ENCODE measurements at places on chromosomes 5 and 9.

DNA sequence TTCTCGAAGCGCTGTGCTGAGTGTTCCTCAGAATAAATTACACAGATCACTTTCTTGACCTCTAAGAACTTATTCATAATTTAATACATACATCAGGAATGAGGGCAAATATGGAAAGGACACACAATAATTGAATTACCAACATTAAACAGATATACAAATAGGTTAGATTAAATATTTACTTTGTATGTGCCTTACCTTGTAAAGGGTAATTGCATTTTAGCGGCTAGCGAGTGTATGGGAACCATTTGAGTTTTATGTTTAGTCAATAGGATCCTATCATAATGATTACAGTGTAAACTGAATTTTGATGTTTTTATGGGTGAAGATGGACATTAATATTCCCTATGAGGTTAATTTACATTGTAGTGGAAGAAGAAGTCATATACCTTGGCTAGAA, 1187.1 kb upstream of the WWC1 start:
- DNase-seq = no peak

DNA sequence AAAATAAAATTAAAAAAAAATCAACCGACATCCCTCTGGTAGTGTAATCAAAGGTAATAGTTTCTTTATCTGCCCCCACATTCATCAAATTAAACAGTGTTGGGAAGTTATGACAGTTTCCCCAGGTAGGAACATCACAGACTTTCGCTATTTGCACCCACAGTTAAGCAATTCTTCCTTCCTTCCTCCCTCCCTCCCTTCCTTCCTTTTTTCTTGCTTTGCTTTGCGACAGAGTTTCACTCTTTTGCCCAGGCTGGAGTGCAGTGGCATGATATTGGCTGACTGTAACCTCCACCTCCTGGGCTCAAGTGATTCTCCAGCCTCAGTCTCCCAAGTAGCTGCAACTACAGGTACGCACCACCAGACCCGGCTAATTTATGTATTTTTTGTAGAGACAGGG, 10.8 kb upstream of the BICD2 start:
- DNase-seq = no peak

- DNase-seq = no peak
Observed at GRCh38 chr5:166726406-166726805, 1565.0 kb upstream of the WWC1 start.

DNA sequence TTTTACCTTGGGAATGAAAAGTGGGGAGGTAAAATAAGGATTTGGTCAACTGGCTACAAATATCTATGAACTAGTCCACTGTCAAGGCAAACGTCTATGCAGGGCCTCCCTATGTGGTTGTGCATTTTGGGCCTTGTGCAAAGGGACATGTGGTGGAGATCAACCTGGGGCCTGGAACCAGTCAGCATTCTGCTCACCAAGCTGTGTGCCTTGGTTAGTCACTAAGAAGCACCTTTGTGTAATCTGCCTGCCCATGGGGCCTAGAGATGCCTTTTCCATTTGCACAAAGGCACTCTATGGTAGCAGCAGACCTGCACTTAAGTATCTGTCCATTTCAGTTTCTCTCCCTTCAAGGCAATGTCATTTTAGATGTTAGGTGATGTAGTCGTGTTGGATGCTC, 184.0 kb downstream of the GNAQ start:
- no peak for DNase-seq

DNA sequence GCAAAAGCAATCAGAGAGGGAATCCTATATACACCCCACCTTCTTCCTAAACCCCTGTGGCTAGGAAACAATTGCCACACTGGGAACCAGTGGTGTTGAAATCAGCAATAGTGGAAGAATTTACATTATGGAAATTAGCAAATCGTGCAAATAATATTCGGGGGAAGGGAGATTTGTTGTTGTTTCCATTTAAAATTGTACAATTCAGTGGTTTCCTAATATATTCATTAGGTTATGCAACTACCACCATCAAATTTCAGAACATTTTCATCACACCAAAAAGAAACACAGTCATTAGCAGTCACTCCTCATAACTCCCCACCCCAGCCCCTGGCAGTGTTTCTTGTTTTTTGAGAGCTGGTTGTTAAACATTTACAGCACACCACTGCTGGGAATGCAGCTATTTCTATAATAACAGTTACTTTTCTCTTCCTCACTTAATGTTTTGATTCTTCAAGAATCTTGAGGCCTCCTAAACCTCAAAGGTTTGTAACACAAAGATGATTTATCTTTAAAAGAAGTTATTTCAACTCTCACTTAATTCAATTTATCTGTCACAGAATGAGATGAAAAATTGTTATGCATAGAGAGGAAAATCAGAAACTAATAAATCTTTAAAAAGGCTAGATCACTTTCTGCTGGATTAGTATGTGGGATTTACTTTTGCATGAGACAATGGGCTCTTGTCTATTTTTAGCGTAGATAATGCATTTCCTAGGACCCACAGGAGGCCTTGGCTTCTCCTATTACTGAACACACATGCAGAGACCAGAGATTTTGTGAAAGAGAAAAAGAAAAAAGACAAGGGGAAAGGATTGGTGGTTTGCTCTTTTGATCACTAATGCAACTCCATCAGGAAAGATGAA, 91.8 kb upstream of the DAPK1 start:
- DNase-seq = no peak

- no peak for DNase-seq
Observed at GRCh38 chr5:112697322-112697721, 40.4 kb upstream of the APC start.

DNA sequence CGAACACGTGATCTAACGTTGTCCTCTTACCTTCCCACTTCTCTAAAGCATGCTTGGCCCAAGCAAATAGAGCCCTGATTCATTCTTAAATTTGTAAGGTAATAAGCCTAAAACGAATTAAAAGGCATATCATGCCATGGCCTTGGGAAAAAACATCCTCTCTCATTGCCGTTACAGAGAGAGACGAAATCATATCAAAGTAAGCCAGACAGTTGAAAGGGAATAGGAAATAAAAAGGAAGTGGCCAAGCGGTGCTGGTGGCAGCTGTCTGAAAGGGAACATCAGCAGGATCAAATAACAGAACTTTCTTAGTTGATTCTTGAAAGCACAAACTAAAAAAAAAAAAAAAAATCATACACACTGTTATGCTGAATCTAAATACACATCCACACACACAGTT, 49.1 kb upstream of the CDH6 start:
- no peak for DNase-seq
